ENCODE measurements at places on chromosomes 1 and 21.
A peak's percentile ranks its signal among the peaks of the same experiment; 100 is the strongest.

- peak; percentile 45 for DNase-seq
Observed at GRCh38 chr1:228294717-228295116, 86.9 kb downstream of the OBSCN start.

- no peak for DNase-seq
Observed at GRCh38 chr1:14969006-14969405, 184.5 kb upstream of the TMEM51 start.

GRCh38 chr1:208303743-208304712 lies 59.8 kb upstream of the PLXNA2 start:
- DNase-seq = no peak

DNA sequence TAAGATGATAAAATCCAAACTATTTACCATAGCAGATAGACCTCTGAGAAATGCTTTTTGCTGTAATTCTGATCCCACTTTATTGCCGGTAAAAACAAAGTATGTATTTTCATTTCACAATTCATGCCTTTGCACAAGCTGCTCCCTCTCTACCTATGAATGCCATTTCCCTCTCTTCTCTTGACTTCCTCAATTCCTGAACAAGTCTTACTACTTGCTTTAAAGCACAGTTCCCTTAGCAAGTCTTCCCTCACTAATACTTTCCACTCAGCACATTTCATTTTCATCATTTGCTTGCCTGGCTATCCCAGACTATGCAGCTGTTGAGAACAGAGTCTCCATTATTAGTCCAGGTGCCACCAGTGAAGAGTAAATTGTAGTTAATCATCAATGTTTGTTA lies 13.8 kb downstream of the GPATCH2 start:
- no peak for DNase-seq

DNA sequence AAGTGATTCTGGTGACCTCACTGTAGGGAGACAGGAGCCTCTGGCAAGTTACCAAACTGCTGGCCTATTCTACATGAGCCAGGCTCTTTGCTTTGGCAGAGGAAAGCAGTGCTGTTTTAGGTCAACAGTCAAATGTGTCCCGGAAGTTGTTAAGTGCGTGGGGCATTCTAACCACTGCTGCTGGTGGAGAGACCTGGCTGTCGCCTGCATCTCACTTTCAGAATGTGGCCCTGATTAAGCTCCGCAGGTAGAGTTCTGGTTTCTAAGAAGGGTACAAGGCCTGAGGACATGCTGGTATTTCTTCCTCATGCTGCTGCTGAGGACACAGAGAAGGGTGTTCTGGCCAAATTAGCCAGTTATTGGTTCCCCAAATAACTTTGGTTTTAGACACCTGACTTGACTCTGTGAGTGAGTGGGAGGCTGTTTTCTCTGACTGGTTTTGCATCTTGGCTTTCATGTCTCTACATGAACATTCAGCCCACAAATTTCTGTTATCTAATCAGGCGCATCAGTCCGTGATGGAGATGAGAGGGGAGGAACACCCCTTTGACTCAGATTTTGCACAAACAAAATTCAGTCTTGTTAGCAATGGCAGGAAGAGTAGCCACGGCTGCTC lies 120.8 kb downstream of the LMO4 start:
- DNase-seq = no peak

DNA sequence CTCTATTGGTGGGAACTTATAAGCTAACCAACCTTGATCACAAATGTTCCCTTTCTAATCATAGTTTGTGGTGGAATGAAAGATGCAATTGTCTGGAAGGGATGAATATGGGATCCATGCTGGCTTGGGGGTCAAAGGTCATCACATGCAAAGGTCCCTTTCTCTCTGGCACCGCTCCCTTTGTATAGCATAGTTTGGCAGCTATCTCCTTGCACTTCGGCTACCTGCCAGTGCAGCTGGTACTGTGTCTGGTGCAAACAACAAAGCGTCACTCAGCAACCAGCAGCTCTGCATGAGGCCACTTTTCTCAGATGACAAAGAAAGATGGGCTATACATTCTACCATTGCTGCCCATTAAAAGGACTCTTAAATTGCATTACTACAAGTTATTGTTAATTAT lies 188.2 kb upstream of the NFIA start:
- no peak for DNase-seq

DNA sequence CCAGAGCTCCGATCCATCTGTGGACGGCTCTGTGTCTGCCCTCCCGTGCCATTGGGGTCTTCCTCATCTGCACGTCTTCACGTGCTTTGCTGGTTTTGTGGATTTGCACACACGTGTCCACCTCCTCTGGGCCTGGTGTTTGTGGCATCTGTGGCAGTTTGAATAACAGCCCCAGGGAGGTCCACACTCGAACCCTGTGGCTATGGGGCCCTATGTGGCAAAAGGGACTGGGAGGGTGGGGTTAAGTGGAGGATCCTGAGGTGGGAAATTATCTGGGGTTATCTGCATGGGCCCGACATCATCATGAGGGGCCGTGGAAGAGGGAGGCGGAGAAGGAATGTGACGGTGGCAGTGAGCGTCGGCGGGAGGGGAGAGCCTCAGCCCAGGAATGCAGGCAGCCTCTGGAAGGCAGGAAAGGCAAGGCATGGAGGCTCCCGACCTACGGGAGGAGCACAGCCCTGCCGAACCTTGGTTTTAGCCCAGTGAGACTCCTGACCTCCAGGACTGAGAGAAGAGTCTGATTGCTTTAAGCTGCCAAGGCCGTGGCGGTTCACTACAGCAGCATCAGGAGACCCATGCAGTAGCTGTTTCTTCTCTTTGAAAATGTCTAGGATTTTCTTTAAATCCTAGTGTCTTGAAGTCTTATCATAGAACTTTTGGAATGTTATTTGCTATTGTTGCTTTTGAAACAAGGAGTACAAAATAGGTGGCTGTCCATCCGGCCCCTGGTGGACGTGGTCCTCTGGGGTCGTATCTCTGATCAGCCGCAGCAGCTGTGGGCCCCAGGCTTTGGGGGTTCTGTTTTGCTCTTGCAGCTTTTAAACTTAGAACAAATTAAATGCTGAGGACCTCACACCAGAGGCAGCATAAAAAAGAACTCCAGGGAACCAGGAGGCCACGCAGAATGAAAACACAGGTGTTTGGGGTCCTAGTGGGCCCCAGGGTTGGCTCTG lies 40.0 kb upstream of the LRRC3 start:
- peak; percentile 29 for DNase-seq

DNA sequence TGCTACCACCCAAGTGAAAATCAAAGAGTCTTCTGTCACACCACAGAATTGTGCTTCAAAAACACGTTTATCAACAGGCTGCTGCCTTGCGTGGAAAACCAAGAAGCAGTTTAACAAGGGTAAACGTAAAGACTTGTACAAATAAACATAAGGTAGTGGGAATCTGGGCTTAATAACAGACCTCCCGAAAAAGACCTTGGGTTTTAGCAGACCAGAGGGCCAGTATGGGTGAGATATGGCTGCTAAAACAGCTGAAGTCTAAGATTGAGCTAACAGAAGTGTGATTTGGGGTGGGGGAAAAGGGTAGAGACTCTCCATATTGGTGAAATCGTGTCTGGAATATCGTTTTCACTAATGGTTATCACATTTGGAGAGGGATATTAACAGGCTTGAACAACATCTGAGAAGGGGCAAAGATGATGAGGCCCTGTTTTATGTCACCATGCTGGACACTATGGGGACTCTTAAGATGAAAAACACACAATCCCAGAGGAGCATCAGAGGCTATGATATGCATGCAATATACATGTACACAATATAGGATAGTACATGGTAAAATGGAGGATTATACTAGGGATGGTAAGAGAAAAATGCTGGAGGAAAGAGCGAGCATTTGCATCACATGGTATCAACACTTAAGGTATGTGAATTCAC lies 1.4 kb downstream of the MOV10 start:
- no peak for DNase-seq

DNA sequence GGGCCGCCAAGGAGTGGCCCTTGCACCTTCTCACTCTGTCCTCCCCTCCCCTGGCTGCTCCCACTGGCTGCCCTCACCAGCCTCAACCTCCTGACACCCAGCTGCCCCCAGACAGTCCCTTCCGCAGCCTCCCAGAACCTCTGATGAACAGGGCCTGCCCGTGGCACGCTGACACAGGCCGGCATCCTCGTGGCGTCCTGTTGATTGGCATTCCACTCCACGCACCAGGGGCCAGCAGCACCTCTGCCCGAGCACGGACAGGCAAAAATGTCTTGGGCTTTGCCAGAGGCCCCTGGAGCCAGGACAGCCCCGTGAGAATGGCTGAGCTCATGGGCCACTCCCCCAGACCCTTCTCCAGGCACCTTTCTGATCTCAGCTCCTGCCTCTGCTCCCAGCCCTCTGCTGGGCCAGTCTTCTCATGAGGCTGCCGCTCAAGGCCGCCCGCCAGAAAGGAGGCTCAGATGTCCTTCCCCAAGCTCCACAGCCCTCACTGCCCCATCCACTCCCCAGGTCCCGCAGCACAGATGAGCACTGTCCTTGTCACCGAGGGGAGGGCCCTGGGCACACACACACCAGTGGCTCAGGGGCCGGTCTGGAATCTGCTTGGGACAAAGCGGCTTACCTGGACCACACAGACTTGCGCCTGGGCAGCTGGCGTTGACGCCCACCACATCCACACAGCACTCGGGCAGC lies 15.8 kb upstream of the RNF223 start:
- DNase-seq = peak; percentile 57

DNA sequence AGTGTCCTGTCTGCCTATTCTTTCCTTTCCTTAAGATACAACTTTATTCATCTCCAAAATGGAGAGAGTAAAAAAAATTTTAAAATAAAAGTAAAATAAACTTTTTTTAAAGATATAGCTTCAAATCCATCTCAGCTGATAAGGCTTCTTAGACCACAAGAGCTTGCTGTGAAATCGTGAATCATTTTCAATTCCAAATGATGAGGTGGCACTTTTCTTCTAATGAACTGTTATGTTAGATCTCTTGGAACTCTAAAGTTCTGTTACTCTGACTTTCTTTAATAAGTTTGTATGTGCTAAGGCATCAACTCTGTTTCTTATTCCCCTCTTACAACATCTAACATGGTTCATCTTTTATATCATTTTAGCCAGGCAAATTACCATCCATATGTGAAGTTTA lies 4.5 kb downstream of the SH3GLB1 start:
- no peak for DNase-seq

GRCh38 chr21:44846485-44847260 lies 26.8 kb downstream of the PTTG1IP start:
- DNase-seq = no peak

DNA sequence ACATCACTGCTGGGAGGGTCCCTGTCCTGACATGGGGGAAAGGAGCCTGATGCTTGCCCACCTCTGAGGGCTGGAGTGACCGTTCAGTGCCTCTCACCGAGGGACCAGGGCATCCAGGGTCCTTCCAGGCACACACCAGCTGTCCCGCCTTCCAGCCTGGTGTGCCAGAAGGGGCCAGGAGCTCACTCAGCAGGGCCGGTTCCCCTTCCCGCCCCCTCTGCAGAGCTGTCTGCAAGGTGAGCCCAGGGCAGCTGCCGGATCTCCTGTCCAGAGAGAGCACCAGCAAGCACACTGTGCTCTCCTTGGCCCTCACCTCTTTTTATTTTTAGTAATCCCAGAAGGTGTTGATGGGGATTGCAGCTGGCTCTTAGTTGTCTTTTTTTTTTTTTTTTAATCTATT lies 16.9 kb downstream of the H6PD start:
- DNase-seq = peak; percentile 60

- DNase-seq = no peak
Observed at GRCh38 chr1:25641931-25642573, 25.5 kb downstream of the MAN1C1 start.

DNA sequence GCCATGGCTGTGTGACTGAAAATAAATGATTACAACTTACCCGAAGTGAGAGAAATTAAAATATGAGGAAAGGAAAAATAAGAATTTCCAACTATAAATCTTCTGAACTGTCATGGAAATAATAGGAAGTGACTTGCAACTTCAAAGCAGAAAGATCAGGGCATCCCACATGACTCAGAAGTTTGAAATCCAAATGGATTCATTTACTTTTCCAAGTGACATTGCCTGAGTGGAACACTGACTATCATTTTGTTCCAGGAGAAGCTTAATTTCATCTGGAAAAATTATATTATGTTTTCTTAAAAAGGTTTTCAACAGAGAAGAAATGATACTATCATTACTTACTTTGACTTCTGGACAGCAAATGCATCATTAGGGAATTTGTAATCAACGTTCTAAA lies 110.8 kb downstream of the GREM2 start:
- no peak for DNase-seq

GRCh38 chr1:228920831-228921230 lies 185.6 kb downstream of the RHOU start:
- no peak for DNase-seq

DNA sequence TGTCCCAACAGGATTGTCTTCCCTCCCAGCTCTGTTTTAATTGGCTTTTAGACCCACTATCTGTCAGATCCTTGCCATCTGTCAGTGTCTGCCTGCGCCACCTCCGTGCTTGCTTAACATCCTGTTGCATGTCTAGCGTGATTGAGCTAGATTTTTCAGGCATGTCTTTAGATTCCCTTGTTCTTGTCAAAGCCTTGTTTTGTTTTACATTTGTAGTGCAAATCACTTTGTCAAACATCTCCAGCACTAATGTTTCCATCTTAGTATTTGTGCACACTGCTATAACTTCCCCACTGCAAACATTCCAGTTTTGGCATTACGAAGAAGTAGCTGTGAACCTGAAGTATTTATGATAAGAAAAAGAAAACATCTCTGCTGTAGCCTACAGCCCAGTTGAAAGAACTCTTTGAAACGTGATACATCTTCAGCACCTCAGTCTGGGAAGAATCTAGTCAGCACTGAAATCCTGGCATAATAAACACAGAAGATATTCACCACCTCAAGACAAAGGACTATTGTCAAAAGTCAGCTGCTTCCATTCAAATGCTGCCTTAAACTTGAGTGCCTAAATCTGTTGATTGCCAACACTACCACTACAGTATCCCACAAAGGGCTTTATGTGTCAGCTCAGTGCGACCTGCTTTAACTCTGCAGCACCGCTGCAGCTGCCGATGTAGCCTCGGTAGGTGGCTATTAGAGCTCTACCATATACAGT lies 105.0 kb downstream of the FNBP1L start:
- no peak for DNase-seq

- no peak for DNase-seq
Observed at GRCh38 chr1:205304695-205305070, 16.9 kb downstream of the NUAK2 start.

GRCh38 chr1:184633785-184634184 lies 120.9 kb downstream of the EDEM3 start:
- peak; percentile 75 for DNase-seq

DNA sequence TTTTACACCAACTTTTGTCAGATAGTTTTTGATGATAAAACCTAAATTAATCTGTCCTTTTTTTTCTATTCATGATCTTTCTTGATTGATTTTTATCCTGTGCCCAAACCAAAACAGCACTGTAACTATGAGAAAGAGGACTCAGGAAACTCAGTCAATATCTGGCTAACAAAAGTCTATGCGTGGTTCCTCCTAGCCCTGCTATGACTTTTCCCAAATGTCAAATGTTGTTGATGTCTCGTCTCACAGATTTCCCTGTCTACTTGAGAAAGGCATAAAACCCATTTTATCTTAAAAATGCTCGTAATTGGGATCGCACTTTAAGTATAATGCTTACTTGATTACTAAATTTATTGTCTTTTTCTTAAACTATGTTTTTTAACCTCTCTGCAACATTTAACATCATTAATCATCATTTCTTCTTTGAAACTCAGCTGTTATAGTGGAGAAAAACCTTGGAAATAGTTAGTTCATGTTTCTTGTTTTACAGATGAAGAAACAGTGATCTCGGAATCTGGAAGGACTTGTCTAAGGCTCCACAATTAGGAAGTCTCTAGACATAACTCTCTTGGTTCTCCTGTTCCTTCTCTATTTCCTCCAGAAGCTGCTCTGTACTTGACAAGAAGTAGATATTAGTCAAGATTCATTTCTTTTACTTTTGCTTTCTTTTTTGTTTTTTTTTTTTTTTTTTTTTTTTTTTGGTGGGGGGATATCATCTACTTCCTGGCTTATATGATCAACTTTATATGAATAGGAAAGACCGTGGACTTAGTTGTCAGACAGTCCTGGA lies 26.2 kb upstream of the PTPRC start:
- no peak for DNase-seq

Data from upper lobe of right lung (tissue), 1 donor.